ENCODE measurements at places on chromosomes 7 and 10.

GRCh38 chr7:2651336-2651735, 19.6 kb downstream of the TTYH3 start:
- DNase-seq: no peak

- no peak for DNase-seq
Measured at GRCh38 chr10:19178675-19179074, 130.1 kb downstream of the MALRD1 start.

- no peak for DNase-seq
Measured at GRCh38 chr10:117138838-117139580, 939 bp upstream of the VAX1 start.

DNA sequence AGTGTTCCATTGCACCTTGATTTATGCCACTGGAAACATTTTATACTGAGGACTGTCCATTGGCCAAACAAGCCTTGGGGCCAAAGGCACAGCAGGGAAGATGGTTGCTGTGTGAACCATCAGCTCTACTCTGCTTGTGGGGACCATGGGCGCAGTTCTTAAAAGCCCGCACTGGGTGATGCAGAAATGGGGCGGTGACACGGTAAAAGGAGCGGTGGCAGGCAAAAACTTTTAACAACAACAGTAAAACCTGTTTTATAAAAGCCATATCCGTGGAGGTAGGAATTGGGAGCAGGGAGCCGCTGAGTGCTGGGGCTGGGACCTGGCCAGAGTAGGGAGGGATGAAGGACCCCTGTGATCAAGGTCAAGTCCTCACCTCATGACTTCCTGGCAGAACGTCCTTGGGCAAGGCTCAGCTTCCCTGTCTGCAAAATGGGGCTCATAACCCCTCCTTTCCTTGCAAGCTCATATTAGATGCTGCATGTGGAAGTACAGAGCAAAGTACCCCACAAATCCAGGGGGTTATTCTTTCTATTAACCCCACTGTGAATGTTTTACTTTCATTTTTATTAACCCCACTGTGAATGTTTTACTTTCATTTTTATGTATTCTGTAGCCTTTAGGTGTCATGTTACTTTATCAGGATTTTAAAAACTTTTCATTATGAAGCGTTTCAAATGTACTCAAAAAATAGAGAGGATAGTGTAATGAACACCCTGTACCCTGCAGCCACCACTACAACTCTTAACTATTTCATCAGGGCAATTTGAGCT, 78.3 kb downstream of the GRK5 start:
- no peak for DNase-seq

DNA sequence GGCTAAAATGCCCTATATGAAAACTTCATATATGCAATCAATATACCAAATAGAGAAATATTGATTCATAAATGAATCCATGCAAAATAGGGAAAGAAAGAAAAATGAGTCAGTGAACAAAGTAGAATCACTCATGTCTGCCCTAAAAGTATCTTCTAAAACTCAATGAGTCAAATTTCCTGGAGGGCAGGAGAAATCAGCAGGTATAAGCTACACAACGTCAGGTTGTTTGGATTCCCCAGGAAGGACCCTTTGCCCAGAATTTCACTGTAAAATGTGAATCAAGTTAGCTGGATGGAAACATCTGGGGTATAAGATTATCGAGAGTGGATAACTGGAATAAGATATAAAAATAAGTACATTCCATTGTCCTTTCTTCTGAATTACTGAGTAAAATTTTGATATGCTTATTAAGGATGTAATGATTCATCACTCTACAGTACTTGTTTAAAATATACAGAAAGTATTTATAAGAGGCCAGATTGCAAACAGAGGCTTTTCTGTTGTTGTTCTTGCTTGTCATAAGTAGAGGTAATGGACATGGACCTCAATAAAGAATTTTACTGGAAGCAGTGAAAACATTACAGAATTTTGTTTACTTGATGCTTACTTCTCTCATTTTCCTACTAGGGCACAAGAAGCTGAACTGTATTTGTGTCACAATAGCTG, 99.0 kb downstream of the AGMO start:
- no peak for DNase-seq

DNA sequence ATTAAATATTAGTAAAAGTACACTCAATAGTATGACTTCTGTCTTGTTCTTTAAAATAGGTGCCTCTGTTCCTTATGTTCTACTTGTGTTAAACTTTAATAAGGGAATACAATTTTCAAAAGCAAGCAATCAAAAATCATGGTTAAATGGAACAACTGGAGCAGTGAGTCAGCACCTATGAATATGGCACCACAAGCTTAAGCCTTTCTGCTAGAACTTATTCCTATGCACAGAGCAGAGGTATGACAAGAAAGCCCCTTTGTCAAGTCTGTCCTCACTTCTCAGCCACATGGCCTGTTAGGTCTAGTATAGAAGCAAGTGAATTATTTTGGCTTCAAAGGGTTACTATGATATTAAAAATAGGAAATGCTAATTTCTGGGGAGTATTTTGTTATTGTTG, 29.8 kb downstream of the FAM13C start:
- no peak for DNase-seq

DNA sequence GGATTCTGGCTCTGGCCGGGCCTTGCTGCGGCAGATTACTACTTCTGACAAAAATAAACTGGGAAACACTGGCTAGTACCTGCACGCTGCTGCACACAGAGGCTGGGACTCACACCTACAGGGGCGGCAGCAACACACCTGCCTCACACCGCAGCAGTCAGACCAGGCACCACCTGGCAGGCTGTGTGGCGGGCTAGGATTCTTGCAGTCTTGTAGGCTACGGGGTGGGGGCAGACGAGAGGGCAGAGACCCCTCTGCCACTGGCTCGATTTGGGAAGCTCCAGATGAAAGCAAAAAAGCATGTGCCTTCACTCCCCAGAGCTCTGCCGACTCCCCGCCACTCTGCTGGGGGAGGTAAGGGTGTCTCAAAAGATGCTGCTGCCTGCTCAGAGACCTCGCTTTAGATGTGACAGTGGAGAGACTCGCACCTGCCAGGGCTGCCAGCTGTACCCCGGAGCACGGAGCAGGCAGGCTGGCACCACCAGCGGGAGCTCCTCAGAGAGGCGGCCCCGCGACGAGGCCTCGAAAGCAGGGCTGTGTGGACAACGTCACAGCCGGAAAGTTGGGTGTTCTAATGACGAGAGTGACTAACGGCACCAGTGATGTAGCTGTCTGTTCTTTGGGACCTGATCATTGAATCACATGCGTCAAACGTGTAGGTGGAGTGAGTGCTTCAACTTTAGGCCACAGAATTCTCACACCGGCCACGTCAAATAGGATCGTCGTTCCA, 250.5 kb downstream of the ZMYND11 start:
- no peak for DNase-seq

DNA sequence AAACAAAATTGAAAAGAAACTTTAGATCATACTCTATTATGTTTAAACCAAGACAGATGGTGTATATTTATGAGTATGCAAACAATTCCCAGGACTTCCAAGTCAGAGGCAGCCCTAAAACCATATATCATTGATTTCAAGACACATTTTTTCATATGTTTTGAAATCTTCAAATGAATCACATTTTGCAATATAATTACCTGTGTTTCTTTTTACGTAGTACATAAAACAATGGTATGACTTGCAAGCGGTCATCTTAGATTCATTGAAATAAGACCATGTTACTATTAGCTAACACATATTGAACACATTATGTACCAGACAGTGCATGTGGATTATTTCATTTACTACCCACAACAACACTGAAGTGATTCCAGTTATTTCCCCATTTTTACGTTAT, 14.9 kb downstream of the SMURF1 start:
- no peak for DNase-seq

- DNase-seq: no peak
Measured at GRCh38 chr10:119893845-119894427, 1.4 kb downstream of the SEC23IP start.

DNA sequence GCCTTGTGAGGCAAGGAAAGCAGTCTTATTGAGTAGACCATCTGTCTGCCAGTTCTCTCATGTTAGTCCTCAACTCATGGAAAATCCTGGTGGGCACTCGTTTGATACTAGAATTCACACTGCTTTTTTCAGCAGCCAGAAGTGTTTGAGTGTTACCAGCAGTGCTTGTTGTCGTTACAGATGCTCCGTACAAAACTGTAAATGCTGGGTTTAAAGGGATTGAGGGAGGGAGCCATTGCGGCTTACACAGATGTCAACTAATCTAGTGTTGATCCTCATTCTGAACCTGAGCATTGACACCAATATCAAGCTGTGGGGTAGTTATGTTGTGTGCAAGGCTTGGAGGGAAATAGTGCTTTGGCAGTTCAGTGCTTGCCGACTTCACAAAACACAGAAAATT, 348.6 kb downstream of the AUTS2 start:
- no peak for DNase-seq

DNA sequence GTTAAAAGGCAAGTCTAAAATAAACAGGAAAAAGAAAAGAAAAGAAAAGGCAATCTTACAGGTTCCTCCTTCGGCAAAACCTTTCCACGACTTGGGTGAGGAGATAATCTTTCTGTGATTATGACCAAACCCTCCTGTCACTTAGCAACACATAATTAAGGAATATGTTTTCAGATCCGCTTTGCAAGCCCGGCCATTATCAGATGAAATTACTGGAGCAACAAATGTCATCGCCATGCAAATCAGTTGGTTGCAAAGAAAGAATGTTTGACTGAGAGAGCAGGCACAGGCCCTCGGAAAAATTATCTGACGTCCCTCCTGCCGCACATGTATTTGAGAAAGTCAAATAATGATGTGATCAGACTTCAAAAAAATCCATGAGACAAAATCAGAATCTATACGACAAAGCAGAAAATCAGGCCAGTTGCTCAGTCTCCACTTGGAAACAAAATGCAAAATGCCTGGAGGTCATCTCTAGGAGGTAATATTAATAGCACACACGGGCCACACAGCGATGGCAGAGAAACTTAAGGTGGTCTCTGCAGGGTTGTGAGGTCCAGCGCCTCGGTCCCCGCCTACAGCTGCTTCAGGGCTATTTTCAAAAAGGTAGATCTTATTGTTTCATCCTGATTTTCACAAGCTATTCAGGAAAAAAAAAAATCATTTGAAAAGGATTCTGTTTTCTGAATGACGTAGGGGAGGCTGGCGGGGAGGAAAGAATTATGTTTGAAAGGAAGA, 82.7 kb downstream of the ZRANB1 start:
- DNase-seq: no peak

GRCh38 chr10:71059054-71059818, 153.1 kb upstream of the UNC5B start:
- DNase-seq: no peak

GRCh38 chr7:47435889-47436312, 146.0 kb downstream of the TNS3 start:
- peak; percentile 49 for DNase-seq

GRCh38 chr10:32459051-32459698, 13.2 kb downstream of the CCDC7 start:
- DNase-seq: no peak

GRCh38 chr7:156234666-156235494, 405.7 kb upstream of the RNF32 start:
- no peak for DNase-seq

DNA sequence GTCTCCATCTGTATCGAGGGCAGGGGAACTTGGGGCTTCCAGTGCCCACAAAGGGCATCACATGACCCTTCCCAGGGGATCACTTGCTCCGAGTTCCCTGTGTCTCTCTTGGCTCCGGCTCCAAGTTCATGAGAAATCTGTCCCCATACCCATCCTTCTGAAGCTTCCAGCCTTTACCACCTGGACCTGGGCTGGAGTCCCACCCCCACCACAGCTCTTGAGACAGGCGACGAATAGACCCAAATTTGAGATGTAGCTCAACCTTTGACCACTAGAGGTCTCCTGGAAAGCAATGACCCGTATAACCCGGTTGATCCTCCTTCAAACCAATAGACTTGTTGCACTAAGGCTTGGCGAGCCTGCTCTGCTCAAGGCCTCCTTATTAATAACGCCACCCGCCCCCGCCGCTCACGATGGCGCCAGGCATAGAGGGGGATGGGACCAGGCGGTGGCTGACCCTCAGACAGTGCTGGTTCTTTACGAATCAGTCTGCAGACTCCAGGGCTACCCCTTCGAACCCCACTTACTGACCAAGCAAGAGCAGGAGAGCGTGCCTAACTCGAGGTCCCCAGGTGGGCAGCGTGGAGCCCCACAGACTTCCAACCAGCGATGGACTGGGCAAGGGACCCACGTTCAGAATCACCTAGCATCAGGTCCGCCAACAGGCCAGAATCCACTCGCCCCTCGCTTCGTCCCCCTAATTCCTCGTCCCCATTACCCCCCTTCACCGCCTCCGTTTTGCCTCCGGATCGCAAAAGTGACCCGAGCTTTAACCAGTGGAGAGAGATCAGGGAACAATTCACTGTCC, 4.4 kb upstream of the ARID5B start:
- DNase-seq: no peak

DNA sequence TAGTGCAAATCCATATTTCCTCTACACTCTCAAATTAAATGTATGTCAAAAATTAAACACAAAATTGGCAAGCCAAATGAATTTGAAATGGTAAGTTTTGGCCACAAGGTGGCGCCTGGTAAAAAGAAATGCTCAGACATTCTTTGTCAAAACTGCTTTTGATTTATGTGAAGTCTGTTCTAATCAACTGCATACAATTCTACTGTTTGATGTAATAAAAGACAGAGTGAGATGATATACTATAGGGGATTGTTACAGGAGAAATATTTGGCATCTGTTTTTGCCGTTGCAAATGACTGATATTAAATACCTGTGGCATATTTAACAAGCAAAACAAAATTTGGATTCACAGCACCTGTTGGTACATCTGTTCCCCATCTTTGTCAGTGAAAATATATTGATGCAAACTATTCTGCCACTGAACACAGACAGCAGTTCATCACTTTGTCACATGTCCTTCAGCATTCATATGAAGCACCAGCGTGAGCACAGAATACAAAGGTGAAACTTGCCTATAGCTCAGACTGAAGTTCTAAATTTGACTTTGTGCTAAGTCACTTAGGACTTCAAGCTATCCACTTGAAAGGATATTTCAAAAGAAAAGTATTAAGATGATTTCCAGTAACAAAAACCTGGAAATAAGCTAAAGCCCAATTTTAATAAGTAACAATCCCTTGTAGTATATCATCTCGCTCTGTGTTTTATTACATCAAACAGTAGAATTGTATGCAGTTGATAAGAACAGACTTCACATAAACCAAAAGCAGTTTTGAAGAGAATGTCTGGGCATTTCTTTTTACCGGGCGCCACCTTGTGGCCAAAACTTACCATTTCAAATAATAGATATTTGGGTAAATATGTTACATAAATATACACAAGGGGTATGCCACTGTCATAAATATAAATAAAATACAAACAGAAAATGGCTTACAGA, 10.2 kb upstream of the CH25H start:
- no peak for DNase-seq

DNA sequence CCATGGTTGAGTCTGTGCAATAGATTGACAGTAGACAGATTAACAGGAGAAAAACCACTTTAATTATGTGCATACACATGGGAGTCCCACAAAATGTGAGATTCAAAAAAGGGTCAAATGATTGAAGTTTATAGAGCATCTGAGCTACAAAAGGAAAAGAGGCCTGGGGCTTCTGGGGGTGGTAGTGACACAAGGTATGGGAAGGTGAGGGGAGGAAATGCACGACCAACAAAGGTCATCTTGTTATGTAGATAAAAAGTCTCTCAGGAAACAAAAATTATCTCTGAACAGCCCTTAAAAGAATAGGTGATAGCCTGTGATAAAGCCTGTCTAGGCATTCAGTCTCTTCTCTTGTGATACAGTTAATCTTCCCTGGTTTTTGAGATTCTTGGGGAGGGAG, 141.7 kb downstream of the SEC23IP start:
- no peak for DNase-seq
